ENCODE measurements at places on chromosomes 2 and 18.

DNA sequence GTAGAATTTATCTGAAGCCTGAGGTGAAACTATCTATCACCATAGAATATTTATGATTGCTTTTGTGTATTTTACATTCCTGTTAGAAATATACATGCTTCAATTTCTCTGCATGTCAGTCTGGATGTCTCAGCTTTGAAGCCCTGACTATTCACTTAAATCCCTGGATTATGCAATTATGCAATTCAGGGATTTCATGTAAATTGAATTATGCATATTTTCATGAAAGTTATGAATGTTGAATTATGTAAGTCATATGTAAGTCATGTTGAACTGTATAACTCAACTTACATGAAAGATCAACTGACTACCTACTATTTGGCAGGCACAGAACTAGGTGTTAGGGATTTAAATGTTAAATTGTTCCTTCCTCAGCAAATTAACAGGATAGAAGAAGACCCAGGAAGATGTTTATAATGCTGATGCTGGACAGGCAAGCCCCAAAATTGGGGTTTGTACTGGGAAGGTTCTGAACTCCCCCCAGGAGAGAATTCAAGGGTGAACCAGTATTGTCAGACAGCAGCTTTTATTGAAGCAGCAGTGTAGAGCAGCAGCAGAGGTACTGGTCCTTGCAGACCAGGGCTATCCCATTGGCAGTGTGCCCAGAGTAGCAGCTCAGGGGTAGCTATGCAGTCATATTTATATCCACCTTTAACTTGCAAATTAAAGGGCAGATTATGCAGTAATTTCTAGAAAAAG lies 236.5 kb downstream of the ZNF804A start:
- no peak for DNase-seq

GRCh38 chr2:40199771-40200170 lies 252.1 kb downstream of the SLC8A1 start:
- no peak for DNase-seq

DNA sequence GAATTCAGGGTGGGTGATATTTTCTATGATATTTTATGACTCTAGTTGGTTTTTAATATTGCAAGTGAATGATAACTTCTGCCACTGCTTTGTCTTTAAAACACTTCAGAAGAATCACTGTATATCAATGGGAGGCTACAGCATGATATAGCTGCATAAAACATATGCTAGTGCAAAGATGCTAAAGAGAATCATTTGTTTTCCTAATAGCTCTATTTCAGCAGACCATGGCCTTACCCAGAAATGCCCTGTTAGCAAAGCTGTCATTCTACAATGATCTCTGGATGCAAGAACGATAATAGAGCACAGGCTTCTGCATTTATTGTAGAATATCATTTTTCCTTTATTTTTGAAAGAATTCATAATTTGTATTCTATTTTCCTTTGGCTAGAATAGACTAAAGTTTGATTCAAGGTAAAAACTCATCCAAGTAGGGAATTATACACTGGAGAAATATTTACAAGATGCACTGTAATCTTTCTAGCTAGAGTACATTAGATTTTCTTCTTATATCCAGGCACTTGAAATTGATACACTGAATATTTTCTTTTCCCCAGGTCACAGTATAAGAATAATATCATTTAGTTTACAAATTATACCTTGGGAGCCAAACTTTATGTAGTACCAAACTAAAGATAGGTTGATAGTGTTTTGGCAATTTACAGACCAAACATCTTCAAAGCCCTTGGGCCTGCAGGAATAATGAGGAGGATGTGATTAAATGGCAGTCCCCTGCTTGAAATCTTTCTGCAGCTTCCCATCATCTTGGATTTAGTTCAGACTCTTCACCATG lies 252.6 kb upstream of the LINC00305 start:
- DNase-seq: no peak

DNA sequence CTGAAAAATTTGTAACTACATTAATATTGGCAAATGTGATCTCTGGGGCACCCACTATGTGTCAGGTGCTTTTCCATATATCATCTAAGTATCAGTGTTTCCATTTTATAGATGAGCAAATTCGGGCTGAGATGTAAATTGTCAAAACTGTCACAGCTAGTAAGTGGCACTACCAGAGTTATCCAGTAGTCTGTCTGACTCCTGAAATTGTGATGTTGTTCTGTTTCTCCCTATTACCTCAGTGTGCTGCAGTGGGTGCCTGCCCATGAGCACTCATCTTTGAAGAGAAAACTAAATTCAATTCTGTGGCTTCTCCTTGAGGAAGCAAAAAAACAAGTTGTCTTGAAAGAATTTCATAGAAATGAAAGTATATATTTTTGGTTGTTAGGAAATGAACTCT lies 467.4 kb upstream of the FANCL start:
- DNase-seq: no peak

- no peak for DNase-seq
Measured at GRCh38 chr2:15627817-15628684, 36.4 kb downstream of the DDX1 start.

GRCh38 chr2:71832844-71833243 lies 314.8 kb downstream of the CYP26B1 start:
- no peak for DNase-seq

DNA sequence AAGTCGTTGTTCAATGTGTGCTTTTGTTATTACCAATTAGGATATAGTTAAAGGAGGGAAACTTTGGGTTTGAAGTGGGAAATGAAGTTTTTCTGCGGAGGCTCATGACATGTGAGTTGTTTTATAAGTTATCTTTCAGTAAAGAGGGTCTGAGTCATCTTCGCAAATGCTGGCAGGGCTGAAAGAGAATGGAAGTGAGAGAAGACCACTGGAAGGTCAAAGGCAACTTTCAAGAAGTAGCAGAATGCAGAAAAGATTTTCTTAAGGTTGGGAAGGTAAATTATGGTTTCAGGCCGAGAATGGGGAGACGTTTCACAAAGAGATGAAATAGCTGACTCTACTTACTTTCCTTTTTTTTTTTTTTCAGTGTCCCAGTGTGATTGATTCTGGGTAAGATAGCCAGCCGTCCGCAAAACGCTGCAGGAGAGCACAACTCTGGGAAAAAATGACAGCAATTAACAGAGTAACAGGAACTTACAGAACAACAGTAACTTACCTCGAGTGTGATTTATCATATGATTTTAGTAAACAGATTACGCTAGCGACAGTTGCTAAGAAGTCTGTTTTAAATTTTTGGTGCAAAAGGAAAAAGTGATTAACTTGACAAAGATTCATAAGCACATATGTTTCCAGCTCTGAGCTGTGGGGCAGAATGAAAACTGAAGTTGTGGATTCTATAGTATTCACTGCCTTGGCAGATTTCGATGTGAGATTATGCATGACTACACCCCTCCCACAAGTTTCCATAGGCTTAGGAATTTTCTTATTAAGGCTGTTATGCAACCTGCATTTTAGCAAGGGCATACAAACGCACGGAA lies 46.8 kb upstream of the ACTR3 start:
- DNase-seq: no peak

DNA sequence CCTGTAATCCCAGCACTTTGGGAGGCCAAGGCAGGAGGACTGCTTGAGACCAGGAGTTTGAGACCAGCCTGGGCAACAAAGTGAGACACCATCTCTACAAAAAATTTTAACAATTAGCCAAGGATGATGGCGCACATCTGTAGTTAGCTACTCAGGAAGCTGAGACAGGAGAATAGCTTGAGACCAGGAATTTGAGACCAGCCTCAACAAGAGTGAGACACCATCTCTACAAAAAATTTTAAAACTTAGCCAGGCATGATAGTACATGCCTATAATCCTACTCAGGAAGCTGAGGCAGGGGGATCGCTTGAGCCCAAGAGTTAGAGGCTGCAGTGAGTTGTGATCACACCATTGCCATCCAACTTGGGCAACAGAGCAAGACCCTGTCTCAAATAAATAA lies 7.0 kb downstream of the MEMO1 start:
- DNase-seq: no peak

GRCh38 chr18:24274837-24275236 lies 122.8 kb downstream of the OSBPL1A start:
- DNase-seq: no peak

GRCh38 chr2:126703311-126703710 lies 47.4 kb downstream of the GYPC start:
- no peak for DNase-seq

GRCh38 chr18:22193466-22193865 lies 24.1 kb downstream of the GATA6 start:
- no peak for DNase-seq

DNA sequence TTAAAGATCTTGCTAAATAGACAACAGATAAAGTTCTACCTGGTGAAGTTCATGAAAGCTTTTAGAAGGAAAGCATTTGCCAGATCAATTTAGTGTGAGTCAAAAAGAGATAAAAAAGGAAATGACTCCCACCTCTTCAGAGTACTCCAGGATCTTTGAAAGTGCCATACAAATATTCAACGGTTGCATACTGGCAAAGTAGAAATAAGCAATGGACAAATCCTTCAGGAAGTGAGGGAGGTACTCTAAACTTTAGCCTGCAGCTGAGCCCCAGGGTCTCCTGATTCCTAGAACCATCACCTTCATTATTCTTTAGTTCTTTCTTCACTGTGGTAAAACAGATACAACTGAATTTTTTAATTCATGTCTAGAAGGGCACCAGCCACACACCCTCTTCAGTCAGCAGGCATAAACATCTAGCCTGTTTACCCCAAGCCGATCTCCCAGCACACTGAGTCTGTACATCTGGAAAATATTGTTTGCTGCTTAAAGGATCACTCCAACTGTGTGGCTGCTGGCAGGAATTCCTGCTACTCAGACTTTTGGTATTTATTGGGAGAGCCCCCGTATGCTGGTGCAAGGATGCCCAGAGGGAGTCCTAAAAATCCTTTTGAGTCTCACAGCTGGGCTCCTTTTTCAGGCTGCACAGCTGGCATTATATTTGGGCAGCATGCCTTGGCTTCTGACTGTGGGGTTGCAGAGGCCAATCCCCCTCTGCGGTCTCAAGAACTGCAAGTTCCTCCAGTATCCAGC lies 72.3 kb upstream of the SESTD1 start:
- no peak for DNase-seq

DNA sequence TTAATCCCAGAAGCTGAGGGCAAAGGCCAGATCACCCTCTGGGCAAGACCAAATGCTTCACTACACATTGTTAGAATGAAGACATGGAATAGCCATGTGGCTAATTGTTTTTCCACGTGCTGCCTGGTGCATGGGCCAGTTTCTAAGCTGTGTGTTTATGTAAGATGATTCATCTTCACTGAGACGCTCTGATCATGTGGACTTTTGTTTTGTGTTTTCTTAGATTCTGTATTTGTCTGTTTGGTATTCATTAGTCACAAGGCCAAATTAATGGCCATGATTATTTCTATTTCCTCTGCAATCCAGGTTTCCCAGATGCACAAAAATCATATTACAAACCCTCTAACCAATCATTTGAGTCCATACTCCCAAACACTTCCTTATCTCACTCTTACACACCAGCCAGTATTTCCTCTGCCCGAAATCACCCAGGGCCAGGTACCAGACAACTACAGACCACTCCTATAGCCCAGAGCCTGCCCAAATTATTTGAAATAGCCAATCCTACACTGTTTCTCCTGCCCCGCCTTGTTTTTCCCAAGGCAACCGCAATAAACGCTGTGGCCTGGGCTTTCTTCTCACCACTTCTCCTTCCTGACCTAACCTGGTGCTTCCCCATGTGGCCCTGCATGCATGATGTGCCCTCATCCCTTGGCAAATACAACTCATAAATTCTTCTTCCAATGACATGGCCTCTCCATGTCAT lies 94.2 kb upstream of the SP3 start:
- DNase-seq: no peak

DNA sequence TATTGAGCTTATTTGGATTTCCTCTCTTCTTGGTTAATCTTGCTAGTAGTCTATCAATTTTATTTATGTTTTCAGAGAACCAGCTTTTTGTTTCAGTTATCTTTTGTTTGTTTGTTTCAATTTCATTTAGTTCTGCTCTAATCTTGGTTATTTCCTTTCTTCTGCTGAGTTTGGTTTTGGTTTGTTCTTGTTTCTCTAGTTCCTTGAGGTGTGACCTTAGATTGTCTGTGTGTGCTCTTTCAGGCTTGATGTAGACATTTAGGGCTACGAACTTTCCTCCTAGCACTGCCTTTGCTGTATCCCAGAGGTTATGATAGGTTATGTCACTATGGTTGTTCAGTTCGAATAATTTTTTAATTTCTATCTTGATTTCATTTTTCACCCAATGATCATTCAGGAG lies 141.6 kb downstream of the ZNF236 start:
- no peak for DNase-seq

DNA sequence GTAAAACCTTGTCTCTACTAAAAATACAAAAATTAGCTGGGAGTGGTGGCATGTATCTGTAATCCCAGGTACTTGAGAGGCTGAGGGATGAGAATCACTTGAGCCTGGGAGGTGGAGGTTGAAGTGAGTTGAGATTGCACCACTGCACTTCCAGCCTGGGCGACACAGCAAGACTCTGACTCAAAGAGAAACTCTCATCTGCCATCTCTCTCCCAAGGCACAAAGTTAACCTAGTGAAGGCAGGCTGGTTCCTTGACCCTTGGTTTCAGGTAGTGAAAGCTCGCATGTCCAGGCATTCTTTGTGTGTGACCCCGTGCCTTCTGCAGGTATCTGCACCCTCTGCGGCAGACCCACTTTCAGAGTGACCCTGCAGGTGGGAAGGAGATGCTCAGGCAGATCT lies 100.0 kb downstream of the WDSUB1 start:
- DNase-seq: no peak

GRCh38 chr2:150676747-150677383 lies 189.4 kb upstream of the RND3 start:
- DNase-seq: no peak

GRCh38 chr18:22778996-22779395 lies 154.1 kb upstream of the RBBP8 start:
- DNase-seq: no peak

DNA sequence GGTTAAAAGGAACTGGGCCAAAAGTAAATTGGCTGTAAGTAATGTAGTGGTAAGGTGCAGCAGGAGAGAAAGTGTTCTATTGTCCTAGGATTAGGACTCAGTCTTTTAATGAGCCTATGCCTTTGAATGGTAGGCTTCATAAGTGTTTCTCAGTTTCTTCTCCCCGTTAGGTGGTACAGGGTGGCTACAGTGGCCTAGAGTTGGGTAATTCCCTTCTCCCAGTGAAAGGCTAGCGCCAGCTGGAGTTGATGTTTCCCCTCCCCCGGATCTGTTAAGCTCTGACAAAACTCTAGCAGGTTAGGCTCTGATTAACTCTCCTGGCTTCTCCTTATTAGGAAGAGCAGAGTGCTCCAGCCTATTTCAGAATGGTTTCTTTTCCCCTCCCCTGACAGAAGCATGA lies 127.7 kb downstream of the DNAH6 start:
- no peak for DNase-seq

- DNase-seq: no peak
Measured at GRCh38 chr2:217935235-217935879, 67.4 kb downstream of the TNS1 start.

Data from T-cell (primary cell).